ENCODE measurements at places on chromosomes 7 and 10.
A peak's percentile ranks its signal among the peaks of the same experiment; 100 is the strongest.

DNA sequence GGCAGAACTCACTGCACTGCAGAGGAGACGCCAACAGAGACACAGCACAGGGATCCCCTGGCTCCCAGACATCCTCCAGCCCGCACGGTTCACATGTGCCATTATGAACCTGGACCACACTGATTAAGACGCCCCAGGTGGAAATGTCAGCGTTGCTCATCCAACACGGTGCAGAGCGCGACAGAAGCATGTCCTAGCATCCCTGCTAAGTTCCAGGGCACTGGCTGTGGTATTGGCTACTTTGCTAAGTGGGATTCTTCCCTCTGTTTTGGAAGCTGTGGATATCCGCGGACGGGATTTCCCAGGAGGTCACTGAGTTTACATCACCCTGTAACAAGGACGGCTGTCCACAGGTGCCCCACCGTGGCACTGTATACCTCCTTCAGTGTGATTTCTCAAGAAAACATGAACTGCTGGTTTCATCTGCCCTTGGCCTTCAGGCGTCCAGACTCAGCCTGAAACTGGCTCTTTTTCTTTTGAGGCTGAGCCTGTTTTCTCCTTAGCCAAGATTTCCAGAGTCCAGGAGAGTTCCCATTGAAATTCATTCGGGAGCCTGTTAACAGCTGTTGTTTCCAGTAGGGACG lies 324.0 kb downstream of the WDR37 start:
- DNase-seq = no peak

- DNase-seq = no peak
These were observed 28.7 kb downstream of the PRF1 start for GRCh38 chr10:70573599-70574506.

- no peak for DNase-seq
These were observed 30.7 kb upstream of the INMT start for GRCh38 chr7:30721211-30721610.

GRCh38 chr7:849781-850180 lies 17.5 kb downstream of the SUN1 start:
- no peak for DNase-seq

- no peak for DNase-seq
These were observed 176.2 kb downstream of the GNAT3 start for GRCh38 chr7:80335511-80336231.

DNA sequence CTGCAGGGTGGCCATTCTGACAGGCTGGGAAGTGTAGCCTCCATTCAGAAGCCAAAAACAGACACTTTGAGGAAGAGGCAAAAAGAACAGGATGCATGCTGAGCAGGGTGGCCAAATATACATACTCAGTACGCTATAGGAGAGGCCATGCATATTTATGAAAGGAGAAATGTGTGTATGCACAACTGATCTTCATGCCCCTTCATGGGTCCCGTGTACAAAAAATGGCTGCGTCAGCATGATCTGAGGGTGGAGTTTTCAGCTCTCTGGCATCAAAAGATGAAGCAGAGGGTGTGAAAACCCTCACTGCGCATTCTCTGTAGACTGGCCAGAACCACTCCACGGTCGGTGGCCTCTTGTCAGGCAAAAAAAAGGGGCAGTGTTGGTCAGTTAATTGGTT lies 35.5 kb upstream of the OIT3 start:
- DNase-seq = no peak

DNA sequence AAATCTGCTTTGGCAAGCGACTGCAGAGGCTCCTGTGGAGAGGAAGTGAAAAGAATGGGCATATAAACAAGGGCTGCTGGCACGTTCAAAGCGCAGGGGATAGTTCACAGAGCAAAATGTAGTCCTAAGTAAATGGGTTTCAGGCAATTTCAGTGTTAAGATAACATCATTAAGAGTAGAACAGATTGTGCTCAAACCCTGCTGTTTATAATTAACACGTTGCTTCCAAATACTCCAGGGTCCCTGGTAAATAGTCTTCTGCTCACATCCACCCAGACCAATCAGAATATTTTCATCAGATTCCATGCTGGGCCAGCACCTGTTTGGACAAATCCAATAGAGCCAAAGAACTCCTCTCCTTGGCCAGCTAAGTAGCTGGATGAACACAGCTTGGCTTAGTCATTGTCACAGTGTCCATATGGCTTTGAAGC lies 81.4 kb downstream of the ORC5 start:
- DNase-seq = no peak

GRCh38 chr10:89426230-89426868 lies 12.0 kb downstream of the IFIT5 start:
- DNase-seq = peak; percentile 43

- no peak for DNase-seq
These were observed 178.8 kb upstream of the BMPER start for GRCh38 chr7:33726582-33726981.

DNA sequence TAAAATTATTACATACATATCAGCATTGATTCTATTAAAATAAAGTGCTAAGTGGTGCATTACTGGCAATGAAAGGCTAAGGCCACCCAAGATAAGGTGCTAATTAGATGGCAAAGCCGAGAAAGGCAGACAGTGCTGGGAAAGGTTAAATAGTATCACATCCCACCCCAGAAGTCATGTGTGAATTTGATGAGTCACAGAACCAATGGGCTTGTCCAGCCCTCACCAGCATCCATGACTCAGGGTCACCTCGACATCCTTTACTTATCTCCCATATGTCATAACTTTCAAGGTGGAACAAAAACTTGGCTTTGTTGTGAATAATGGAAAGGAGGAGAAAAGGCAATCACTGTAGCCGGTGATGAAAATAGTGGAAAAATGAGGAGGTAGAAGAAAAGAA lies 459.1 kb downstream of the PLXNA4 start:
- DNase-seq = no peak

DNA sequence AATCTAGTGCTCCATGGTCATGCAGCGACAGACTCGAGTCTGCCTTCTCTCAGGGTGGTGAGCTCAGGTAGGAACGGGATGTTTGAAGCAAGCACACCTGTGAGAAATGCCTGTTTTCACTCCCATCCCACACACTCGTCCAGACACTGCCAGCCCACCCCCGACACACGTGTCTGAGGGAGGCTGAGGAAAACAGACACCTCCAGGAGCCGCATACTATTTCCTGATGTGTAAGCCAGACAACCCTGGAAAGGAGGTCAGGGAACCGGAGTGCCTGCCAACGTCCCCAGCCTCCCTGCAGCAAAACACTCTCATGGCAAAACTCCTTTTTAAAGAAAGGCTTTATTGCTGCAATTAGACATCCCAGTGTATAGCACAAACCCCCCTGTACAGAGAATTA lies 80.2 kb downstream of the ALOX5 start:
- DNase-seq = no peak

- DNase-seq = no peak
These were observed 12.6 kb downstream of the CCDC172 start for GRCh38 chr10:116336866-116337265.

DNA sequence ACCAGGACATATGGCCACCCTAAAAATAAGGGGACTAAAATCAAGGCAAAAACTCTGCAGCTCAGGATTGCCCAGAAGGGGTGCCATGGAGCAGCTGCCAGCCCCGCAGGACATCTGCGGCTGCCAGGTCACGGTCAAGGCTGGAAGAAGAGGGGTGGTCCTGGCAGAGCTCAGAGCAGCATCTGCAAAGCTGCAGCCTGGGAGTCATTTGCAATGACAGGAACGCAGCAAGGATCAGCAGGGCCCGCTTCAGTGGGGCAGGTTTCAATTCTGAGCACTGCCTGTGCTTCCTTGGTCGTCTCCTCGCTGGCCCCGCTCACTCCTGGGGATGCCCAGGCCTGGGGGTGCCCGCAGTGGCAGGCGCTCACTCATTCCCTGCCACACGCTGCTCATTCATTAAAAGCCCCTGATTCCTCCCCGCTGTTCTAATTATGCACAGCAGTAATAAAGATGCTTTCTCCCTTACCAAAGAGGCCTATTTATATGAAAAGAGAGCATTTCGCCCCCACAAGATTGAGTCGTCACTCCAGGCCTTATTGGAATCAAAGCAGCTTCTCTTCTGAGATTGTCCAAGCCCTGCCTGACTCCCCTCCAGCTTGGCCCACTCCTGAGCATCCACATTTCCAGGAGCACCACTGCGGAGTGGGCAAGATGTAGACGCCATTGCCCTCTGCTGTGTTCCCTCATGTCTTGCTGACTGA lies 4.6 kb downstream of the HSPA12A start:
- no peak for DNase-seq

DNA sequence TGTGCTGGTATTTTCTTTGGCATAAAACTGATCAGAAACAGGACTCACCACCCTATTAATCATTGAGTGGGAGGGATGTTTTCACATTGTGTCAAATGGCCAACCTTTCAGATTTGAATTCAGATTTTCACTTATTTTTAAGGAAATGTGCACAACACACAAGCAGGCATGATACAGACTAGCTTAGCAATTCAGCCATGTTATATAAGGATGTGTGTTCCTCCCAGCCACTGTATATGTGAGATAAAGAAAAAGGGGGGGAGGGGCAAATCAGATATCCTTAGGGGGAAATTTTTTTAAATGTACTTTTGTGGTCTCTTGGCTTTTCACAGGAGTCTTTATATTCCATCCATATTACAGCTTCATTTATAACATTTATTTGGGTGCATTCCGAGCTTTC lies 3.1 kb downstream of the GAD2 start:
- DNase-seq = no peak

DNA sequence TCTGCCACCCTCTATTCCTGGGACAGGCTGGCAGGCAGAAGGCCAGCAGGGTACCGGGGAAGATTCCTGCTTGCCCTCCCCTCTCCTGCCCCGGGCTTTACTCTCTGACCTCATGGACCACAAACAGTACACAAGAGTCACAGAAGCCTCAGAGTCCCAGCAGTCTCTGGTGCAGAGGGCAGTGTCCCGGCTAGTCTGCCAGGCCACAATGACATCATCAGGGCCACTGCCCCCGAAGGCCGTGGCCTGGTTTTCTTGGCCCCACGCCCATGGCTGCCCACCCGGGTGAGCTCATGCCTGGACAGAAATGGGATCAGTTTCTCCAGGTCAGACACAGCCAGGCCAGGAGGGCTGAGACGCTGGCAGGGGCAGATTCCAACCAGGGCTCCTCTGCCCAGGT lies 91.9 kb downstream of the MYL10 start:
- DNase-seq = no peak

DNA sequence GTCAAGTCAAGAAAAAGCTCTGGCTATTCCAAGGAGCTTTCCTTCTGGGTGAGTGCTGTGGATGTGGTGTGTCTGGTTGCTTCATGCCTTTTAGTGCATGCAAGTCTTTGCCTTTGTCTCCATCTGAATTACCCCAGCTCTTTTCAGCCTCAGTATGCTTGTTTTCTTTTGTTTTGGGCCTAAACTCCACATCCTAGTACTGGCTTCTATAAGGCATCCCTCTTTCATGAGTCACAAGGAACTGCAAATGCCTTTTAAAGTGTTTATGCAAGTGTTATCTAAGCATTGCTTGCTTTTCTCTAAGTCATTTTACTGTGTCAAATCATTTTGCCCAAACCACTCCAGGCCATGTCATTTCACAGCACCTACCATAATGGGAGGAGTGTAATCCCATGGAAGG lies 132.1 kb downstream of the PLCE1 start:
- no peak for DNase-seq

- no peak for DNase-seq
These were observed 321.3 kb downstream of the BICC1 start for GRCh38 chr10:58833771-58834561.

- DNase-seq = no peak
These were observed 1.5 kb downstream of the ZNF394 start for GRCh38 chr7:99498546-99498944.

DNA sequence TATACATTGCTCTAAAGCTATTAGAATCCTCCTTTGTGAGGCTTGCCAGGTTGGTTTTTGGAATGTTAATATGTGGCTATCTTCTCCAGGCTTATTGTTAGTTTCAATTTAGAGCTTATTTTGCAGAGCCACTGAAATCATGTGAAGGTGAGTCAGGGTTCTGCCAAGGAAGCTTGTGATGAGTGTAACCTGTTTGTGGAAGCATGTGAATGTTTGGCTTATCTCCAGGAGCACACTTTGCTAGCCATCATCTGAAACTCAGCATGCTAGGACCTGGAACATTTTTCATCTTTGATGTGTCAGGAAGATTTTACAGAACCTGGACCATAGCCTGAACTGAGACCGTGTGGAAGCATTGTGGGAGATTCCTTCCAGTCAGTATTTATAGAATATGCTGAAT lies 197.3 kb downstream of the PPP1R9A start:
- DNase-seq = no peak

DNA sequence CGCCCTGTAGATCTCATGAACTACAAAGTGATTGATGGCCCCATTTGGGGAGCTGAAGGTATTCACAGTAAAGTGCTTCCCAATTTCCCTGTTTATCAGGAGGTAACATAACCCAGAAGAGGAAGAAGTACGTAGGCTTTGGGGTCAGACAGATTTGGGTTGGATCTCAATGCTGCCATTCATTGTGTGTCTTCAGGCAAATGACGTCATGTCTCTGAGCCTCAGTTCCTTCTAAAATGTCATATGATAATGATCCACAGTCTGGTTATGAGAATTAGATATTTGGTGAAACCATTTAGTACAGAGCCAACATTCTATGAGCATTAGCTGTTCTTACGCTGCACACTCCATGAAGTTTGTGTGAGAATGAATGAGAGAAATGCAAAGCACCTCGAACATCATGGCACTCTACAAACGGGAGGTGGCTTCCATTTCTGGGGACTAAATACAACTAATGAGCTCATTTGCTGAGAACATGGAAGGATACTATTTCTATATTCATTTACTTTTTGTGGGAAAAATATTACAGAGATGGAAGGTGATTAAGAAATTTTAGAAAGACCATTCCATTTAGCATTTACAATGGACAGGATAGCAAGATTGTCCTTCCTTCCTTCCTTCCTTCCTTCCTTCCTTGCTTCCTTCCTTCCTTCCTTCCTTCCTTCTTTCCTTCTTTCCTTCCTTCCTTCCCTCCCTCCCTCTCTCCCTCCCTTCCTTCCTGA lies 13.8 kb upstream of the JCAD start:
- DNase-seq = no peak

DNA sequence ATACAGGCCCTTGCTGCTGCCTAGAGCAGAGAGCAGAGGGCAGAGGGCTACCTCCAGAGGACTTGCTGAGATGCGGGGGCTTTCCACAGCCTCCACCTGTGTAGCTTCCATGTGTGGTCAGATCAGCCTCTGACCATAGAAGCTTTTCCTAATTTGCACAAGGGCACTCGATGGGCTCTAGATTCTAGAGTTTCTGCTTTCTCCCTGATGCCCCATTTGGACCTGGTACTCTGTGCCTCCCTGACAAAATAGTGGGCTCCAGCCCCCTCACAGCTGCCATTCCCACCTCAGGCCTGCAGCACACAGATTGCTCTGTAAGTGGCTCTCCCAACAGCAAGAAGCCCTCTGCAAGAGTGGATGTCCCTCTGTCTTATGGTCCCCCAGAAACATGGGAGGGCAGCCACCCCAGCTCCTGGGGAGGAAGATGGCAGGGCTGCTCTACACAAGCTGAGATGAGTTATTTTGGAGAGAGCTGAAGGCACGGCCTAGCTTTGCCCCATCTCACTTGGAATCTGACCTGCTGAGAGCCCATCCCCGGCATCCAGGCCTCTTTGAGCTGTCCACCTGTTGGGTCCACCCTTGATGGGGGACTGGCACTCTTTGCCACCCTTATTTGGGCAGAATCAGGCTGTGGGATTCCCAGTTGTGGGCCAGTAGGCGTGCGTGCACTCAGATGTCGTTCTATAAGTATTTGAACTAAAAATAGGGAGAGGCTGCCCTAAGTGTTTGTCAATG lies 16.7 kb downstream of the TMEM273 start:
- no peak for DNase-seq

Data from CD4-positive, alpha-beta T cell treated with Interleukin-4 for 1 hour (primary cell).